EL (cell line): ENCODE measurements at places on chromosomes 11 and 22.

GRCh38 chr22:48222742-48223487 lies 1460.5 kb downstream of the TBC1D22A start:
- no peak for DNase-seq

GRCh38 chr11:77029829-77030228 lies 4.4 kb upstream of the B3GNT6 start:
- DNase-seq = no peak

GRCh38 chr11:8095371-8095770 lies 14.4 kb downstream of the TUB start:
- no peak for DNase-seq

DNA sequence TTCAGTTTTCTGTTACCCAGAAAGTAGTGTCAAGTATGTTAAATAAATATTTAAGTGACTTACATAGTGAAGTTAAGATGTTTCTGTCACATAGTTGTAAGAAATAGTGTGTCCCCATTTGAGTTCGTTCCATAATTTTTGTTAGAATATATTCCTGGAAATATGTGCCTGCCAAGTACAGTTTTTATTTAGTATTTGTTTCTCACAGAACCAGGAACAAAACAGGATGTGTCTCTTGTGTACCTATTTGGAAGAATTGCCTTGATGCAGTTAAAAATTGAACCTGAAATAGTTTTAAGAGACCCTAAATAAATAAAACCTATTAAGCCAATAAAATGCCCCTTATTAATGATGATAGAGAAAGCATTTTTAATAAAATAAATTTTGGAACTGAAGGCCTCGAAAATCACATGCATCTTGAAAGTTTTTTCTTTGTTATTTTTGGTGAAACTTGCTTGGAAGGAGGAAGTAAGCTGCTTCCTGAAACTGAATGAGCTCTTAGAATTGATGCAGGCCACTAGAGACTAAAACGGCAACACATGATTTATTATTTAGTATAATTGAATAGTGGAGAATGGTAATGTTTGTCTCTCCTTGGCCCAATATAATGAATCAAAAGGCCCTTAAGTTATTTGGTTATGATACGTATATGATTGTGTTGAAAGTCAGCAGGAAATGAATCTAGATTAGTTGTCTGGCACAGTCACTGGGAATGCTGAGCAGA lies 55.9 kb downstream of the SWAP70 start:
- DNase-seq = no peak

DNA sequence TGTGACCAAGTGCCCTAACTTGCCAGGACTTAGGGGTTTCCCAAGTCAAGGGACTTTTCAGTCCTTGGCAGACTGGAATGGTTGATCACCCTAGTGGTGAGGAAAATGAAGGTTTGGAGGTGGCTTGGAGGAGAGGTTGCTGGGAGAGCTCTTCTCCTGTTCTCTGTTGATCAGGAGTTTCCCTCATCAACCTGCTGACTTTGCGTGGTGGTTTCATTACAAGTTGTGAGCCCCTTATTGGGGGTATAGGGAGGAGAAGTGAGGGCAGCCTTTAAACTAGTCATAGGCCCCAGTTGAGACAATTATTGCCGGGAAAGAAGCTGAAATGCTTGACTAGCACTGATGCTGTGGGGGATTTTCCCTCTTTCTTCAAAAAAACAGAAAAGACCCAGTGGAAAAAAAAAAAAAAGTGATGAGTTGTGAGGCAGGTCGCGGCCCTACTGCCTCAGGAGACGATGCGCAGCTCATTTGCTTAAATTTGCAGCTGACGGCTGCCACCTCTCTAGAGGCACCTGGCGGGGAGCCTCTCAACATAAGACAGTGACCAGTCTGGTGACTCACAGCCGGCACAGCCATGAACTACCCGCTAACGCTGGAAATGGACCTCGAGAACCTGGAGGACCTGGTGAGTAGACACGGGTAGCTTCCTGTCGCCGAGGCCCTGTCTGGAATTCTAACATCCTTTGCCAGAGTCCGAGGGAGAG lies at the start of gene CXCR5:
TSS of gene CXCR5 (plus strand) at position 525 of the 704 bp plus-strand sequence. CDS start at position 575, 50 bp downstream.
- no peak for DNase-seq

DNA sequence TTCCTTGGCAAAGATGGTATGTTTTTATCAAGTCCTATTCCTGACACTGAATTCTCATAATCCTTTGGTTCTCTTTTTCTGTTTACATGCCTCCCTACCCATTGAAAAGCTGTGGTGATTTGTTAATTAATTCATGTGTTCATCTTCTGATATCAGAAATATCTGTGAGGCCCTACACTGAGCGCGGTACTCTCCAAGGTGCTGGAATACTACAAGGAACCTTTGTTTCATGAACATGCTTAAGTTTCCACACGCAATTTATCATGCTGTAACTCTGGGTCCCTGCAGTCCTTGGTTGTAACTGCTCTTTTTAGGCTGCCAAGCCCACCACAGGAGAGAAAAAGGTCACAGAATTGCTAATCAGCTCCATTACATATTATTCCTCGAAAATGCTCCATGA lies 331.8 kb downstream of the FAT3 start:
- peak; percentile 11 for DNase-seq

DNA sequence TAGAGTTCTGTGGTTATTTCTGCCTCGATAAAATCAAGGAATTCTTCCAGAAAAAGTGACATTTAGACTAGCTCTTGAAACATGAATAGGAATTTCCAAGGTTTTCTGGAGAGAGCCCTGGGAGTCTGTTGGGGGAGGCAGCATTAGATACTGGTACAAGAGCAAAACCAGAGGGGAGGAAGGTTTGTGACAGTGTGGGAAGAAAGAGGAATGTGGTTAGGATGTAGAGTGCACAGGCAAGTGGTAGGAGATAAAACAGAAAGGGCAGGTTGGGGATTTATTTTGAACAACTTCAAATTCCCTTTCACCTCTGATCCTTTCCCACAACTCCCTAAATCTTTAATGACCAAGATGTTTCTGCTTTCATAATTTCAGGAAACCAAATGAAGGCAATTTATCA lies 588.4 kb downstream of the METTL15 start:
- DNase-seq = no peak

GRCh38 chr11:76256448-76256847 lies 50.1 kb upstream of the WNT11 start:
- no peak for DNase-seq

DNA sequence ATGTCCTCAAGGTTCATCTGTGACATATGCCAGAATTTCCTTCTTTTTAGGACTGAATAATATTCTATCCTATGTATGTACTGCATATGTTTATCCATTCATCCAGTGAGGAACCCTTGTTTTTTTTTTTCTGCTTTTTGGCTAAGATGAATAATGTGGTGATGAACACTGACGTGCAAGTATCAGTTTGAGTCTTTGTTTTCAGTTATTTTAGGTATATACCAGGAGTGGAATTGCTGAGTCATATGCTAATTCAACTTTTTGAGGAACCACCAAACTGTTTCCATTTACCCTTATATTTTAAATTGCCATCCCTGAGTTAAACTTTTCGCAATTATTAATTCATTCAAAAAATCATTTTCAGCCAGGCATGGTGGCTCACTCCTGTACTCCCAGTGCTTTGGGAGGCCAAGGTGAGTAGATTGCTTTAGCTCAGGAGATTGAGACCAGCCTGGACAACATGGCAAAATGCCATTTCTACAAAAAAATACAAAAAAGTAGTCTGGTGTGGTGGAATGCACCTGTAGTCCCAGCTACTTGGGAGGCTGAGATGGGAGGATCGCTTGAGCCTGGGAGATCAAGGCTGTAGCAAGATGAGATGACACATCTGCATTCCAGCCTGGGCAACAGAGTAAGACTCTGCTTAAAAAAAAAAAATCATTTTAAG lies 64.2 kb downstream of the MICAL2 start:
- peak; percentile 55 for DNase-seq

DNA sequence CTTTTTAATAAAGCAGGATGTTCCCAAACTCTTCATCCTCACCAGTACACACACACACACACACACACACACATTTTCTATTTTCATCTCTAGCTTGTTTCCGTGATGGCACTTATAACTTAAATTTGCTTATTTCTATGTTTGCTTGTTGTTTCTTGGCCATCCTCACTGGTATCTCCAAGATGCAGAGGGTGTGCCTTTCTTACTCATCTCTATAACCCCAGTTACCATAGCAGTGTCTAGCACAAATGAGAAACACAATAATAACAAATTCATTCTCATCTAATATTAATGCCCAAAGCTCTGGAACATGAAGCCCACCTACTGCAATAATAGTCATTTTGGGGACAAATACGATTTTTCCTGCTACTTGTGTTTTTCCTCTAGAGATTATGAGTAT lies 156.3 kb downstream of the GRM5 start:
- no peak for DNase-seq

GRCh38 chr11:75867778-75868374 lies 52.9 kb downstream of the UVRAG start:
- DNase-seq = peak; percentile 47

DNA sequence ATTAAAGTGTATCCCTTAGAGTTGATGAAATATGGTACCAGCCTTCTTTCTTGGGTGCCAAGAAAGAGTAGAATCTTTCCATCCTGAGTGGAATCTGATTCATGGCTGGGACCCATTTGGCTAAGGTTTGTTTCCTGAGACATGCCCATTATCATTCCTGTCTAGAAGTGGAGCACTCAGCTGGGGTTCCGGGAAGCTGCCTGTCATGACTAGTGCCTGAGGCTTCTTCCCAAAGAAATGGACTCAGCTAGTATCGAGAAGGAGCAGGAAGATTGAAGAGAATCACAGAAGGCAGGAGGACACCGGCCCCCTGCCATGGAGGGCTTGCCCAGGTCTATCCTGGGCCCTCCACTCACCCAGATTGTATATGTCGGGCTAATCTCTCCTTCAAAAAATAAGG lies 57.6 kb downstream of the KREMEN1 start:
- no peak for DNase-seq

DNA sequence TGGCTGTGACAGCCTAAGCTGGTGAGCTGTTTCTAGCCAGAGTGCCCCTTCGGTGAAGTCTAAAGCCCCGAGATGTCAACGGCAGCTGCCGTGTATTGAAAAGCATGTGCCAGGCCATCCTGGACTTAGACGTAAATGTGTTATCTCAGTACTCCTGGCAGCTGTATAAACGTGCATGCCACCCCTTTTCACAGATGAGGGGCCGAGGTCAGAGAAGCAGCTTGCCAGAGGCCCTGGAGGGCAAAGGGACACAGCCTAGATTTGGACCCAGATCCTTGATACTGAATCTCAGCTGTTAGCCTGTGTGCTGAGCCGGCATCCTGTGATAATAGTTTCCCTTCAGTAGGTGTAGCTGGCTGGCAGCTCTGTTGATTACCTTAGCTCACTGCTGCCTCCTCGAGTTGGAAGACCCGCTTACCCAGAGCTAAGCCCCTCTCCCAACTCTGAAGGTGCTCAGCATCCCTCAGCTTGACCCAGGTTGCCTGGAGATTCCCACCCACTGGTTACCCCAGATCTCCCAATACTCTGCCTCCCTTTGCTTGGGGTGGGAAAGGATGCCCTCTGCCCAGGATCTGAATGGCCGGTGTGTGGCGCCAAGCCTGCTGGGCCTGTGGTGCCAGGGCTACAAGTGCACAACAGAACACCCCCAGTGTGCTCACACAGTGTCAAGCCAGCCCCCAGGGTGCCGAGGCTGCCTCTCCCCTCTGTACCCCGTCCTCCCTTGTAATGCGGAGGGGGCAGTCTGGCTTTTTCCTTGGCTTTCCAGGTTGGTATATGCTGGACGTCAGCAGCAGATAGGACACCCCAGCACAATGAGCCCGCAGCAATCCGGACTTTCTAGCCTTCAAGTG lies 59.8 kb upstream of the WNT7B start:
- peak; percentile 37 for DNase-seq

DNA sequence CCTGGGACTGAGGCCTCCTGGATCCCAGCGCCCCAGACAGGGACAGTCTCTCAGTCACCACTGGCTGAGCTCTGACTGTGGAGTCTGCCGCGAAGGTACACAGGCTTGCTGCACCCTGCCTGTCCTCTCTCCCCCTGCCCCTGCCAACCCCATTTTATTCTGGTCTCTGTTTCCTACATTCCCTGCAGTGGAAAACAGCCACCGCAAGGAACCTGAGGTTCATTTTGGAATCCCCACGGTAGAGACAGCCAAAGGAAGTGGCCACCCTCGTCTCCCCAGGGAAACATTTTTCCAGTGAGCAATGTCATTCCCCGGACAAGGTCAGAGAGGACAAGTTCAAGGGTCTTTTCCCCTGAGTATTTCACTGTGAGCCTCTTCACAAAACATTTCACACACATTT lies 56.6 kb downstream of the FBXO7 start:
- no peak for DNase-seq

GRCh38 chr11:47355283-47356128 lies 3.0 kb upstream of the MYBPC3 start:
- DNase-seq = peak; percentile 91

GRCh38 chr11:94537031-94537600 lies 6.6 kb upstream of the FUT4 start:
- peak; percentile 57 for DNase-seq

GRCh38 chr22:45051946-45052345 lies 42.1 kb upstream of the PHF21B start:
- no peak for DNase-seq

DNA sequence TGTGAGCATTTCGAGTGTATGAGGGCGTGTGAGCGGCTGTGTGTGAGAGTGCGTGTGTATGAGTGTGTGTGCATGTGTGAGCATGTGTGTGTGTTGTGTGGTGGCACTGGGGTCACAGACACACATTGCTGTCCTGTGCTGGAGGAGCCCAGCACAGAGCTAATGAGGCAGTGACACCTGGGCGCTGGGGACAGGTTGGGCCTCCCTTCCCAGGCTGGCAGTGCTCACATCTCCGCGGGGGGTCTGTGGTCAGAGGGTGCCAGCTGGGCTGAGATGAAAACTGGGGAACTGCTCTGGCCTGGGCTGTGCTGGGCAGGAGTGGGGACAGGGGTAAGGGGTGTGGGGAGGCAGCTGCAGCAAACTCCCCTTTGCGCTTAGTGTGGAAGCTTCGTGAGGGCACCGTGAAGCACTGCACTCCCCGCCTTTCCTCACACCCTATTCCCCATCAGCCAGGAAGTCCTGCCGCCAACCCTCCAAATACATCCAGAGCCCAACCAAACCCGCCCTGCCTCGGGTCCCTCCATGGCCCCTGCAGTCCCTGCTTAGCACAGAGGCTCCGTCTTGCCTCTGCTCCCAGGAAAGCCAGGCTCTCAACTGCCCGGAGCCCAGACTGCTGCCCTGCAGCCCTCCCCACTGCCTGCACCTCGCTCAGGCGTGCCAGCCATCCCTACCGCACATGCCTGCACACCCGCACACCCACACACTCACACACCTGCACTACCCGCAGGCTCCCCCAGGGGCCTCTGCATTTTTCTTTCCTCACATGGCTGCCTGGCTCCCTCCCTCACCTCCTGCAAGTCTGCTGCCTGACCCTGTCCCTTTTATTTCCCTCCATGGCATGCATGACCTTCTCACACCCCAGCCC lies 62.0 kb upstream of the THY1 start:
- DNase-seq = no peak

DNA sequence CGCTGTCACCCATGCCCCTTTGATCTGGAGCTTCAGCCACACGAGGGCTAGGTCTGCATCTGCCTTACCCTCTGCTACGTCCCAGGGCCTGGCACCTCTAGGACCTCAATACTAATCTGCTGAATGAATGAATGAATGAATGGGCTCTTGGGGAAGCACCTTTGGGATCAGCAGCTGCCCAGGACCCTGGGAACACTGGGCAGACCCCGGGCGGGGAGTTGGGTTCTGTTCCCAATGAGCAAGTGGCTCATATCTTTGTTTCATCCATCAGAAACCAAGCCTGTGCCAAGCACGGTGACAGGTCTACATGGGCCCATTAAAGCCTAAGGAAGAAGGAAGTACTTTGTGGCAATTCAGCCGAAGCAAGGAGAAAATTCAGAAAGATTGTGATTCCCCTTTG lies 41.5 kb upstream of the SHISAL1 start:
- no peak for DNase-seq
